Posterior cingulate gyrus (tissue), 11 donors: ENCODE measurements at places on chromosomes 7 and 10.

GRCh38 chr10:79101560-79102497 is 33.1 kb downstream of the ZMIZ1 start:
- no peak for DNase-seq

GRCh38 chr10:63515002-63515763 is 6.0 kb upstream of the REEP3 start:
- no peak for DNase-seq

GRCh38 chr10:105150259-105150880 is 509.3 kb downstream of the SORCS3 start:
- no peak for DNase-seq

DNA sequence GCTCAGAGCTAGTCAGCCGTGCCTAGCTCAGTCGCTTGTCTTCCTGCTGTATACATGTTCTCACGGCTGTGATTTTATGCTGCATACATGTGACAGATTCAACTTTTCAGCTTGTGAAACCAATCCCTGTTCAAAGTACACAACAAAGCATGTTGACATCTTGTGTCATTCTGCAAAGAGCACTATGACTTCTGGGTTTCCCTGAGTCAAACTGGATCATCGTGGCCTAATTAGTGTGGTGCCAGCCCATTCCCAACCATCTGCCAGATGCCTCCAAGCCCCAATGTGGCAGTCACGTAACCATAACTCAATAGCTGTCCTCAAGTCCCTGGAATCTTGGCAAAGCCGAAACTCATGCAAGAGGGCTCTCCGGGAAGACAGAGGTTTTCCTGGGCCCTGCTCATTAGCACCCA is 144.8 kb downstream of the MYOF start:
- DNase-seq: no peak

GRCh38 chr7:5437987-5438386 is 14.4 kb upstream of the TNRC18 start:
- no peak for DNase-seq

DNA sequence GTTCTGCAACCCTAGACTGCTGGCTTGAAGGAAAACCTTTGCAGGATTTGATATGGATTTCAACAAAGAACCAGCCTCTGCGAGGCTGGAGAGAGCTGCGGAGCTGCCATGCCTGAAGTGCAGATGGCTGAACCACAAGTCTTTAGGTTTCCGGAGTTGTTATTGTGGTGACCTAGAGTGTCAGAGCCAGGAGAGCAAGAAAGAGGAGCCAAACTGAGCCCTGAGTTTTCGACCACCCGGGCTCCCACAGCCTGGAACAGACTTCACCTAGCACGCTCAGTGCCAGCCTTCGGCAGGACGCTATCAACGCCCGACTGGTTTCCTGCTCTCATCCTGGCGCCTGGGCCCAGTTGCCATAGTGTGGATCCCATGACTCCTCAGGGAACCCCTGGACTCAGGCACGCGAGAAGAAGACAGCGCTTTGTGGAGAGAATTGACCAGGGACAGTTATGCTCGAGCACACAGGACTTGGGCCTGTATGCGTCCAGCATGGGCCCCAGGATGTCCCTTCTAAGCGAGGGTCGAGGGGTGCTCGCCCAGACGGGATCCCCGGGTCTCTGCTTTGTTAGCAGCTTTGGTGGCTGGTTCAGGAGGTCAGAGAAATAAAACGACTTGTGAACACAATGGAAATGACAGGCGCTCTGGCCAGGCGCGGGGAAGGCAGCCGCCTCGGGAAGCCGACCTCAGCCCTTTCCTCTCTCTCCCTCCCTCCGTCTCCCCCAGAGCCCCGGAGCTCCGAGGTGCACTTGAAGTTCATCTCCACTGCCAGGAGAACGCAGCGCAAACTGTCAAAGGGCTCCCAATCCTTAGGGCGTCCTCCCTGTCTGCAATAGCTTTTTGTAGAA is 1.8 kb upstream of the GAD2 start:
- DNase-seq: no peak

DNA sequence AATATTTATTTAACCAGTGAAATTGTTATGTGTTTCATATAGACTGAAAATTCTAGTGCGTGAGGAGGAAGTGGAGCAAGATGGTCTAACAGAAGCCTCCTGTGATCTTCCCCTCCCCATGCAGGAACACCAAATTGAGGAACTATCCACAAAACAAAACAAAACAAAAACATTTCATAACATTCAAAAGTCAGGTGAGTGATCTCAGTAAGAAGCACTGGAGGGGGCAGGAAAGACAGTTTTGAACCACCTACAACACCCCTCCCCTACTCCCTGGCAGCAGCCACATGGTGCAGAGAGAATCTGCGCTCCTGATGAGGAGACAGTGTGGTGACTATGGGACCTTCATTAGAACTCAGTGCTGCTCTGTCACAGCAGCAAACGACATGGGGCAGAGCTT is 221.9 kb upstream of the SEMA3C start:
- no peak for DNase-seq

DNA sequence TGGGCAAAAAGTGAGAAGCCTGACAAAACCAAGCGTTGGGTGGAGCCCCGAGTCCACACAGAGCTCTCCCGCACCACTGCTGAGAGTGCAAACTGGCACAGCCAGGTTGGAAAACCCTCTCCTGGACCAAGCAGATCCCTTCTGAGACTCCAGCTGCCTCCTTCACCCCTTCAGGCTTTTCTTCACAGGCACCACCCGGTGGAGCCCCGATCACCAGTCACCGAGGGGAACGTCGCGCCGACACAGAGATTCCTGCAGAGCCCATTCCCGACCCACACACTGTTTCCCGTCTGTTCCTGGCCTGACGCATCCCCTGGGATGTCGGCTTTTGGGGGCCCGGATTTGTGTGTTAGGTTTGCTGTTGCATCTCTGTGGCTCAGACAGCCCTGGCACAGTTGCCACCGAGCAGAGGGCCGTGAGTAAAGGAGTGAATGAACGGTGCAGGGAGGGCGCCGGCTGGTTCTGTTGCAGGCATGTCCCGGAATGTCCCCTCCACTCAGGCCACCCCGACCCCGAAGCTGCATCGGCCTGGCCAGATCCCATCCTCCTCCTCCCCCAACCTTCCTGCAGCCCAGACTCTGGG is 51.0 kb upstream of the INPP5A start:
- no peak for DNase-seq

DNA sequence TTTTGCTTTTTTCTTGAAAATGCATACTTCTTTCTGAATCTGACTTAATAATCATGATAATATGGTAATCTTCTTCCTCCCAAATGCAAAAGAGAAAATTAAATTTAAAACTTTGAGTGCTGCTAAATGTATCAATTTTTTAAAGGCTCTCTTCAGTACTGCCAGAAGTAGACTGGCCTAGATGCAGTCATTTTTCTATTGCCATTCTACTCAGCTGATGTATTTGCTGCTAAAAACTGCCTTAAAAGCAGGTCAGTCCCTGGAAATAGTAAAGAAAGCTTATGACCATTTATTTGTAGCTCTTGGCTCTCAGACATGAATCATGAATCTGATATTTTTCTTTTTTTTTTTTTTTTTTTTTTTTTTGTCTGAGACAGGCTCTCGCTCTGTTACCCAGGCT is 28.5 kb downstream of the NAPEPLD start:
- DNase-seq: no peak

DNA sequence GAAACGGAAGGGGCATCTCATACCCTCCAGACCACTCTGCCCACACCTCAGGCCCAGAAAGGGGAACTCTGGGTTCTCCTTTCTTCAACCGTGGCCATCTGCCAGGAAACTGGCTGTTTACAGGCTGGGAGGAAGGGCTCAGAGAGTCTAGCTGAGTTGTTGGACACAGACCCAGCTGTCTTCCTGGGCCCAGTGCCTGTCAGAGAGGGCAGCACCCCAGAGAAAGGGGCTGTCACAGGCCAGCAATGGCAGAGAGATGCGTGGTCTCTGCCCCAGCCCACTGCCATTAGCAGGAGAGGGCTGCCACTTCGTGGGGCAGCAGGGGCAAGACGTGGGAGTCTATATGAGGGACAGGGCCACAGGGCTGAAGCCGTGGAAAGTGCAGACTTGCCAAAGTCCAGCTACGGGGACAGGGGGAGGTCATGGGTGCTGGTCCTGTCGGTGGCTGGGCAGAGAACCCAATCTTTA is 11.0 kb downstream of the GRID1 start:
- DNase-seq: peak; percentile 91

- peak; percentile 16 for DNase-seq
Measured at GRCh38 chr10:84590327-84591193, 262.2 kb downstream of the CCSER2 start.

- DNase-seq: no peak
Measured at GRCh38 chr10:17113889-17114540, 15.6 kb downstream of the CUBN start.

GRCh38 chr7:38829488-38830165 is 79.4 kb downstream of the VPS41 start:
- no peak for DNase-seq

DNA sequence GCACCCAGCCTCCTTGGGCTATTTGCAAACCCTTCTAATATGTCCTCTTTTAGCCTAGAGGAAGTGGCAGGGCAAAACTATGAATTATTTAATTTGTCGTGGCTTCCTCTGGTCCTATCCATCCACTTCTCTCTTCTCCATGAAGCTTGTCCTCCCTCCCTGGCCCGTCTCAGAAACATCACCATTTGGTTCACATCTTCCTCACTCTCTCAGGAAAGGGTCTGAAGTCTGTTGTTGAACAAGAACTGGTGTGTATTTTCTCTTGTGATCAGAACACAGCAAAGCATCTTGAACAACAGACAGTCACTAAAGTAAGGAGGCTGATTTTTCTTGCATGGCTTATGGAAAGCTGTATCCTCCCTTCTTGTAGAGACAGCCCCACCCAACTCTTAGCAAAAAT is 550.1 kb upstream of the NRP1 start:
- no peak for DNase-seq

GRCh38 chr10:36023939-36024338 is 381.8 kb upstream of the FZD8 start:
- DNase-seq: no peak

GRCh38 chr7:24812305-24812945 is 55.2 kb upstream of the GSDME start:
- DNase-seq: peak; percentile 56

DNA sequence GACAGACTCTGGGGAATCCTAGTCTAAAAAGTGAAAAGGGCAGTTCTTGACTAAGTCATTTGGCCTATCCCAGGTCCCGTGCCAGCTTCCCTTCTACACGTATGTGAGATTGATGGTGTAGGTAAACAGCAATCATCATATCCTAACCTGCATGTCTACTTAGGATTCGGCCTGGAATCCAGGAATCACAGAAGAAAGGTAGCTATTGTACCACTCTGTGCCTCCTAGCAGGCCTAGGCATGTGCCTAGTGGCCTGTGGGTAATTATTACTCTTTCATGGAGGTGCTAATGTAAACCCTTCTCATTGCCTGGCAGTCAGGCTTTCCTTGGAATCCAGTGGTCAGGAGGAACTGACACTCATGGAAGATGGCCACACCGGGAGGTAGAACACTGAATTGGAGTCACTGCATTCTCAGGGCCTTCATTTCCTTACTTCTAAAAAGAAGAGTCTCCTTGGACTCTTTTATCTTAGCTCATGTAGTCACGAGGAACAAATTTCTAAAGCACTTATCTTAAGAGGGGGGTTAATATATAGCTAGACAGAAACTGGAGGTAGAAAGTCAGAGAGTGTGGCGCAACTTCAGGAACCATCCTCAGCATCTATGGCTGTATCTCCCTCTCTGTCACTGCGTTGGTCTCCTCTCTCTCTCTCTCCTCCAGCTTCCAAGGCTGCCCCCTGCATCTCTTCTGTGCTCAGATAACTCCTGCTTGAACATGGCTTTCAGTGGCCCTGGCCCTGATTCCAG is 122.5 kb downstream of the C1GALT1 start:
- no peak for DNase-seq

DNA sequence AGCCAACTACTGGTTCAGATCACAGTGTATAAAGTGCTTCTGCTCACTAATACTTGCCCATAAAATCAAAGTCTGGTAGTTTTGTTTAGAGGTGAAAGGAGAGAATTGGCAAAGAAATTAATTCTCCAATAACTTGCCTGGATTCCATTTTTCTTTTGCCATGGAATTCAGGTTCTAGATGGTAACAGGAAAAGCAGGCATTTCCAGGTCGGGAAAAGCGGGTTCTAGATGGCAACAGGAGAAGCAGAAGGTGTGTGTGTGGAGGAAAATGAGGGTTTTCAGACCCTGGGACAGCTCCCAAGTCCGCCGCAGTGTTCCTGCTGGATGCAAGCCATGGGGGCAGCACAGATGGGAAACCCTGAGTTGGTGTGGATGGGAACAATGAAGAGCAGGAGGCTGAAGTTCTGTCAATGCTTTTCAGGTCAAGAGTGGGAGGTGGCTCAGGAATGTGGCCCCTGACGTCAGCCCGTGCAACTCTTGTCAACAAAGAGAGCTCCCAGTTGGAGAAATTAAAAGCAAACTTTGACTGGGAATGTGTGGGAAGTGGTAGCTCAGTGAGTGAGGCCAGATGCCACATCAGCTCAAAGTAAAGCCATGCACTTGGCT is 696.7 kb downstream of the LRMDA start:
- DNase-seq: no peak

GRCh38 chr7:135236727-135237126 is 3.1 kb downstream of the STRA8 start:
- no peak for DNase-seq

DNA sequence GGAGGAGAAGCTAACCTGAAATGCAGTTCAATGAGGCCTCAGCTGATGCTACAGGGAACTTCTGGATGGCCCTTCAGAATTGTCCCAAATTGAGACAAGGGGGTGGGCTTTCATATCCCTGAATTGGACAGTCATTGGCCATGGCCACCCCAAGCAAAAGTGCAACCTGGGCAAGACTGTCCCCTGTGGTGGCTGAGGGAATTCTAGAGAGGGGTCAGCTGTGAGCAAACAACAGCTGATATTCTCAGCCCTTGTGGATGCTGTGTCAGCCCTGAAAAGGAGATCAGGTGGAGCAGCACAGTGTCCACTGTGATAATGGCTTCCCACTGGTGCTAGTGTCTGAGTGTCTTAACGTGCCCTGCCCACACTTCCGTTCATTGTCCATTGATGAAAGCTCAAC is 76.6 kb downstream of the SLC16A9 start:
- no peak for DNase-seq

- DNase-seq: no peak
Measured at GRCh38 chr7:68441645-68442044, 1156.6 kb upstream of the AUTS2 start.

- DNase-seq: no peak
Measured at GRCh38 chr10:88833156-88833555, 18.5 kb downstream of the ANKRD22 start.

DNA sequence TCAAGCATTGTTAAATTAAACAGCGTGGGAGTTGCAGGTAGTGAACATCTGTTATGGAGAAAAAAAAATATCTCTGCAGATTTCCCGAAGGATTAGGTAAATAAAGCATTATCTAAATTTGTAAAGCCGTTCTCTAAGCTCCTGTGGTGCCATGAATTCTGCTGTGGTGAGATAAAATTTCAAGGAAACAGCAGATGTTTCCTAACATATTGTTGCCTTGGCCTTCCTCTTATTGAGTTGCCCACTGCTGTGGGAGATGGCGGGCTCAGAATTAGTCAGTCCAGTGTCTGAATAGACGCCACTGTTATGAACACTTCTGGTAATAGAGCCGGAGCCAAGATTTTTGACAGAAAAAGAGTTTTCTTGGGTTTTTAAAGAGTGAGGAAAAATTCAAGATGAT is 82.6 kb upstream of the ELMO1 start:
- DNase-seq: no peak
